ENCODE measurements at places on chromosomes 16 and 17. TPM values are rescaled to one million over a fixed set of nuclear protein-coding genes. Genes with fewer than 3 reads are reported as not detected.

The TBC1D3H gene
- total RNA-seq: not detected

- H3K4me1 ChIP-seq: peaks cover 34% of the 10 kb centered on the region
- H3K36me3 ChIP-seq: peaks cover 5% of the 10 kb centered on the region
- DNase-seq: no peak
- no peak overlapping the region for H3K4me3 ChIP-seq
- H3K27ac ChIP-seq: peak overlapping the region; percentile 84
- no peaks in the 10 kb centered on the region for H3K27me3 ChIP-seq
Observed at GRCh38 chr16:53090591-53091411, 36.0 kb downstream of the CHD9 start.

- H3K36me3 ChIP-seq: peaks cover 3% of the 10 kb centered on the region
- no peak for DNase-seq
- no peak overlapping the region for H3K27ac ChIP-seq
- no peak overlapping the region for H3K4me3 ChIP-seq
- H3K27me3 ChIP-seq: no peaks in the 10 kb centered on the region
Observed at GRCh38 chr17:83186751-83187421, 107.5 kb downstream of the METRNL start.

- no peaks in the 10 kb centered on the region for H3K36me3 ChIP-seq
- H3K4me1 ChIP-seq: no peaks in the 10 kb centered on the region
- no peak for DNase-seq
- no peak overlapping the region for H3K27ac ChIP-seq
- no peak overlapping the region for H3K4me3 ChIP-seq
- peaks cover 8% of the 10 kb centered on the region for H3K27me3 ChIP-seq
Observed at GRCh38 chr17:6532441-6532885, 23.9 kb downstream of the PITPNM3 start.

The ACSM2A gene
- not detected for total RNA-seq

DNA sequence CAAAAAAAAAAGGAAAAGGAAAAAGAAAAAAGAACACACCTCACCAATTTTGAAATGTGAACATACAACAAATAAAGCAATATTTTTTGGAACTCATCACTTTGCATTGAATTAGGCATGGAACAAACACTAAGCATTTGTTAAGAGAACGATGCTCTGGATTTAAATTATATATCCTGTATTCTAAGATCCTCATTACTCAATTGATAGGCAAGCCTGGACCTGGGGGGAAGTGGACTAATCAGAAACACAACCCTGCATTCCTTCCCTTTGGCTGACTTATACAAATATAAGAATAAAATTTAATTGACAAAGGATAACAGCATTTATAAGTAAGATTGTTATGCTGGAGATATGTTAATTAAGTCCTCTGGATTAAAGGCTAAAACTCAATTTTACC, 2.2 kb downstream of the GJC1 start:
- peaks cover 30% of the 10 kb centered on the region for H3K4me1 ChIP-seq
- DNase-seq: no peak
- no peaks in the 10 kb centered on the region for H3K27me3 ChIP-seq
- no peaks in the 10 kb centered on the region for H3K36me3 ChIP-seq
- H3K4me3 ChIP-seq: peak overlapping the region; percentile 86

DNA sequence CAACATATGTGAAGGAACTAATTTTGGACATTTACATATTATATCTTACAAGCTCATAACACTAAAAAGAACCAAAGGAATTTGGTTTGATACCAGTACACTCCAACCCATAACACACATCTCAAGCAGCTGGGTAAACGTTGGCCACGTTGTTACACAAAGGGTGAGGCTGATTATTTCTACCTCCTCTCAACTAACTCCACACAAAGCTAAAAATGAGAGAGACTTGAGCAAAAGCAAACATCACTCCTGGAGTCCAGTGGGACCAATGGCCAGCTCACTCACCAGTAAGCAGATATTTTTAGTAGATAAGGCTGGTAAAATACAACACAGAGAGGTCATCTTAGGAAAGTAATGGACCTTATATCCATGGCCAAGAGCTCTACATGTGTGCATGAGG, 207.6 kb downstream of the MRTFB start:
- no peaks in the 10 kb centered on the region for H3K36me3 ChIP-seq
- DNase-seq: no peak
- no peak overlapping the region for H3K27ac ChIP-seq
- H3K4me3 ChIP-seq: no peak overlapping the region
- no peaks in the 10 kb centered on the region for H3K4me1 ChIP-seq
- H3K27me3 ChIP-seq: peaks cover 5% of the 10 kb centered on the region

The PPM1E gene
- 0.31 TPM for total RNA-seq

- H3K27me3 ChIP-seq: no peaks in the 10 kb centered on the region
- H3K36me3 ChIP-seq: no peaks in the 10 kb centered on the region
- no peak overlapping the region for H3K4me3 ChIP-seq
- H3K27ac ChIP-seq: peak overlapping the region; percentile 64
- peaks cover 10% of the 10 kb centered on the region for H3K4me1 ChIP-seq
- DNase-seq: peak; percentile 31
Observed at GRCh38 chr17:64739316-64740058, 77.4 kb upstream of the SMURF2 start.

The ANKFN1 gene
- total RNA-seq: 0.27 TPM

DNA sequence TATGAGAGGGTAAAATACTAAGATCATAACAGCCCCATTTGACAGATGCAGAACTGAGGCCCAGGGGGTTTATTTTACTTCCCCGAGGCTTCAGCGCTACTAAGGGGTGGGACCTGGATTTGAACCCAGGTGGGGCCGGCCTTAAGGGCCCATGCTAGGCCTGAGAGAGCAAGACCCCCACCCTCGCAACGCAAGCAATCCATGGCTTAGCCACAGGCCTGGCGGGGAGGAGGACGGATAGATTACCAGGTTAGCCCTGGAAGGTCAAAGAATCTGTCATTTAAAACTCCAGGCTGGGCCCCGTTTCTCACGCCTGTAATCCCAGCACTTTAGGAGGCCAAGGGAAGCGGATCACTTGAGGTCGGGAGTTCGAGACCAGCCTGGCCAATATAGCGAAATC, 1.9 kb upstream of the CDH3 start:
- DNase-seq: no peak
- H3K27me3 ChIP-seq: peaks cover 3% of the 10 kb centered on the region
- H3K36me3 ChIP-seq: no peaks in the 10 kb centered on the region
- no peak overlapping the region for H3K4me3 ChIP-seq
- peaks cover 34% of the 10 kb centered on the region for H3K4me1 ChIP-seq
- H3K27ac ChIP-seq: no peak overlapping the region

The BRIP1 gene
- 13.3 TPM for total RNA-seq

The DNAH9 gene
- total RNA-seq: 0.35 TPM

DNA sequence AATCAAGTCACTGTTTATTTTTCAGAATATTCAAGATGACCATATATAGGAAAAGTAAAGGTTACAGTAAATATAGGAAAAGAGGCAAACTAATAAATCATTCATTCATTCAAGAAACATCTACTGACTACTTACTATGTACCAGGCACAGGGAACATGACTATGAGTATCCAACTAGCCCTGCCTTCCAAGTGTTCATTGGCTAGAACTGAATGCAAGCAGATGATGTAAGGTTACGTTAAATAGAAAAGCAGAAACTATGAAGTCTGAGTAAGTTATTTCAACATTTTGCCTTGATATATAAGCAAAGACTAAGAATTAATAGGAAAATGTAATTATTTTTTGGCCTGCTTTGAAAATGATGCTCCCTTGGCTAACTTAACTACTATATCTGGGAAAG, 36.7 kb downstream of the SPAG9 start:
- H3K27ac ChIP-seq: no peak overlapping the region
- H3K4me3 ChIP-seq: no peak overlapping the region
- H3K36me3 ChIP-seq: peaks cover 1% of the 10 kb centered on the region
- H3K27me3 ChIP-seq: no peaks in the 10 kb centered on the region
- H3K4me1 ChIP-seq: peaks cover 5% of the 10 kb centered on the region

The TMC8 gene
- total RNA-seq: 0.60 TPM

DNA sequence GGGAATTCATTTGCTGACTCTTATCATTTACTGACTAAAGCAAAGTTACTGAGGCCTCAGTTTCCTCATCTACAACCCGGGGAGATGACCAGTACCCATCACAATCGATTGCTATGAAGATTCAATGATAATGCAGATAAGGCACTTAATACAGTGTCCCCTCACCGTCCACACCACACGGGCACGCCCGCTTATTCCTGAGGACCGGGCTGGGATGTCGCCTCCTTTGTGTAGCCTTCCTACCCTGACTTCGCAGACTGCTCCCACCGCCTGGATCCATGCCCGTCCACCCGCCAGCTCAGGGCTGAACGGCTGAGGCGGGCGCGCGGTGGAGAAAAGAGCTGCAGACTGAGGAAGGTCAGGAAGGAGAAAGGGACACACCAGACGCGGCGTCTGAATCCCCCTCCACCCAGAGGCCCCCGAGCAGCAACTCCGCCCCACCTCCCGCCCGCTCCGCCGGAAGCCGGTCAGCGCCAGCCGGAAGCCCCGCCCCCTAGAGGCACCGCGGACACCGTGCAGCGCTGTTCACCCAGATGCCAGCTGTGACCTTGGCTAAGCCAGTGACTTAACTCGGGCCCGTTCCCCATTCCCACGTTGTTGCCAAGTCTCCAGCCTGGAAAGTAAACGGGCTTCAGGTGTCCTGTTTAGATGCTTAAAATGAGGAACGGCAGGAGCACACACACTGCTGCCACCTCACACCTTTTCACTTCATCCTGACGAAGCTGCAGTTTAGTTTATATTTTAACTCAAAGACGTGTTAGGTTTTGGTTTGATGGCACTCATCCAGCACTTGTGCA, at the start of gene KRABD2:
Gene KRABD2 (minus strand): TSS at position 434 of the 797 bp plus-strand sequence.
- peak within 1 kb of the TSS; percentile 82 for H3K4me3 ChIP-seq
- peak within 1 kb of the TSS; percentile 97 for H3K27ac ChIP-seq
- H3K27me3 ChIP-seq: no peaks in the 10 kb centered on the region

GRCh38 chr16:88928405-88929090, 48.5 kb downstream of the CBFA2T3 start:
- H3K27me3 ChIP-seq: no peaks in the 10 kb centered on the region
- H3K4me1 ChIP-seq: no peaks in the 10 kb centered on the region
- no peak overlapping the region for H3K4me3 ChIP-seq
- no peak overlapping the region for H3K27ac ChIP-seq
- no peak for DNase-seq

DNA sequence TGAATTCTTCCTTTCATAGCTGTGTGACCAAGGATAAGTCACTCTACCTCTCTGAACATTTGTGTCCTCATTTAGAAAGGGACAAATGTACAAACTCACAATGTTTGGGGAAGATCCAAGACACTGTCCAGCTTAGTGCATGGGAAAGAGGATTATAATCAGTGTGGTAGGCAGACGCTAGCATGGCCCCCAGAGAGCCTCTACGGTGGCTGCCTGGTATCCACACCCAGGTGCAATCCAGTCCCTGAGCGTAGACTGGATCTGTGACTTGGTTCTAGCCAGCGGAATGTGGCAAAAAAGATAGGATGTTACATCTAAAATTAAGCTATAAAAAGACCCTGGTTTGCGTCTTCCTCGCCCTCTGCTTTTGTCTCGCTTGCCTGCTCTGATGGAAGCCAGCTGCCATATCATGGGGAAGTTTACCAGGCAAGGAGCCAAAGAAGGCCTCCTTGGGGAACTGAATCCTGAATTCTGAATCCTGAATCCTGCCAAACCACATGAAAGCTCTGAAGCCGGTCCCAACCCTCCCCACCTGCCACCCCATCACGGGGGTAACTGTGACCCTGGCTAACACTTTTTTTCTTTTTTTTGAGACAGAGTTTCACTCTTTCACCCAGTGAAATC, 51.7 kb downstream of the PLXDC1 start:
- no peaks in the 10 kb centered on the region for H3K36me3 ChIP-seq
- no peak overlapping the region for H3K4me3 ChIP-seq
- H3K27ac ChIP-seq: peak overlapping the region; percentile 82
- peaks cover 39% of the 10 kb centered on the region for H3K4me1 ChIP-seq
- DNase-seq: peak; percentile 55
- peaks cover 11% of the 10 kb centered on the region for H3K27me3 ChIP-seq

DNA sequence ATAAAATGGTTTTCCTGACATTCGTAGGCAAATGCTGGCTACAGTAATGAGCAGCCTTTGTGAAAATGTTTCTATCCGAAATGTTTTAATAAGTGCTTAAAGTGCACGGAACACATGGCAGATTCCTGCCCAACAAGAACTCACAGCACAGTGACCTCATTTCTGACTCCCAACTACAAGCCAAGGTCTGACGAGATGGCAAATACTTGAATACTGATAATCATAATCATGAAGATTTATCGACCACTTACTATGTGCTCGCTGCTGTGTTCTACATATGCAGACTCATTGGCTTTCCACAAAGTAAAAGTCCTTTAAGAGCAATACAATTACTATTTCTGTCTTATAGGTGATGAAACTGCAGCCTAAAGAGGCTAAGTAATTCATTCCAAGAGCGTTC, 238.1 kb upstream of the CDH5 start:
- H3K36me3 ChIP-seq: no peaks in the 10 kb centered on the region
- H3K27me3 ChIP-seq: peaks cover 67% of the 10 kb centered on the region
- peaks cover 28% of the 10 kb centered on the region for H3K4me1 ChIP-seq
- no peak for DNase-seq
- peak overlapping the region; percentile 35 for H3K27ac ChIP-seq

The KCNH4 gene
- total RNA-seq: 0.18 TPM

DNA sequence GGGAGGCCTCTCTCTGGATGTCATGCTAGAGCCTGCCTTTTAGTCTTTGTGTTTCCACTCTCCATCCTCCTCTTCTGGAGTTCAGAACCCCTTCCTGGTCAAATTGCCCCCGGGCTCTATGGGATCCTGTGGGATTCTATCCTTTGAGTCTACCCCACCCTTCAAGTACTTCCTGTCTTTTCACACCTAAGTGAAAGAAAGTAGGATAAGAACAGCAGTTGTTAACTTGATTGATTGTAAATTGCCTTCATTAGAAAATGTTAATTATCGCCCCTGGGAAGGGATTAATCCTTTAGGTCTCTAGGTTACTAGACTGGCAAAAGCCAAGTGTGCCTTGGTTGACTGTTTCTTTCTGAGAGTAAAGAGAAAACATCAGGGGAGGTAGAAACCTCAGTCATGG, 30.1 kb downstream of the PRKCB start:
- no peaks in the 10 kb centered on the region for H3K36me3 ChIP-seq
- H3K4me1 ChIP-seq: no peaks in the 10 kb centered on the region
- no peak overlapping the region for H3K27ac ChIP-seq
- peaks cover 80% of the 10 kb centered on the region for H3K27me3 ChIP-seq

GRCh38 chr16:83258366-83258928, 549.3 kb upstream of the HSBP1 start:
- H3K4me3 ChIP-seq: no peak overlapping the region
- H3K4me1 ChIP-seq: no peaks in the 10 kb centered on the region
- H3K27ac ChIP-seq: no peak overlapping the region
- no peaks in the 10 kb centered on the region for H3K36me3 ChIP-seq
- DNase-seq: no peak
- peaks cover 26% of the 10 kb centered on the region for H3K27me3 ChIP-seq

The ENPP7 gene
- total RNA-seq: not detected
